ENCODE measurements at places on chromosomes 11 and 22.

DNA sequence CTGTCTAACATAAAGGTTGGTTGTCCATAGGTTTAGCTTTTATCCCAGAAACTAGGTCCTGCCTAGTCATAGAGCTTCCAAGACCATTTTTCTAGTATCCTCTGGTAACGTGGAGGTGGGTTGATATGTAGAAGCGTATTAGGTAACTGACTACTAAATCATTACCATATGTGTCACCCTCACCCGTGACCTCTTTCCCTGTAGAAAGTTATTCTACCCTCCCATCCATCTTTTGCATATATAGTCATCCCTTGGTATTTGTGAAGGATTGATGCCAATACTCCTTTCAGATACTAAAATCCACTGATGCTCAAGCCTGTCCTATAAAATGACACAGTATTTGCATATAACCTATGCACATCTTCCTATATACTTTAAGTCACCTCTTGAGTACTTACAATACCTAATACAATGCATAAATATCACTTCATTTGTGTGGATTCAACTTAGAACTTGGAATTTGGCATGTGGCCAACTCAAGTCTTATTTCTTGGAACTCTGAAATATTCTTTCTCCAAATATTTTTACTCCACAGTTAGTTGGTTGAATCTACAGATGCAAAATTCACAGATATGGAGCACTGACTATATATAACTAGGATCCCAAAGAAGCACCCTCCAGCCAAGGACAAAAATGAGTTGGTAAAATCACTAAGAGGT lies 497.0 kb upstream of the TENM4 start:
- no peak for DNase-seq

GRCh38 chr11:1487851-1488574 lies 1.4 kb upstream of the MOB2 start:
- DNase-seq, result no peak

GRCh38 chr11:75592715-75593114 lies 30.7 kb downstream of the SERPINH1 start:
- DNase-seq, result no peak

- no peak for DNase-seq
Observed at GRCh38 chr22:49524362-49524761, 303.3 kb downstream of the BRD1 start.

- DNase-seq, result no peak
Observed at GRCh38 chr11:119895981-119896380, 167.0 kb upstream of the NECTIN1 start.

DNA sequence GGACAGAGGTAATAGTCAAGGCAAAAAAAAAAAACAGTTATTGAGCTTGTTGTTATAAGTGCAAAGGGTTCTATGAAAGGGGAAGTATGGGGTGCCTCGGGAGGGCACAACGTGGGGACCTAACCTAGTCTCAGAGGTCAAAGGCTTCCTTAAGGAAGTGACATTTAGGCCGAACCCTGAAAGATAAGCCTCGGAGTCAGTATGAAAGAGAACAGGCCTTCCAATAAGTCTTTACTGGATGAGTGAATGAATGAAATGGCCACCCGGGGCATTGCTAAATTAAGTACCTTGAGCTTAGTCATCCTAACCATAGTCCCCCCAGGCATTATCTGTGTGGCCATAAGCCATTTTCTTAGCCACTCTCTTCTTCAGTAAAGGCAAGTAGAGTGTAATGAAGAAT lies 19.7 kb downstream of the FLI1 start:
- no peak for DNase-seq

GRCh38 chr11:123475469-123475868 lies 45.4 kb downstream of the GRAMD1B start:
- DNase-seq, result peak; percentile 22

GRCh38 chr22:49963647-49964026 lies 3.1 kb downstream of the PIM3 start:
- no peak for DNase-seq
